Nucleus accumbens (tissue), 56 donors: ENCODE measurements at places on chromosomes 6 and 20.

- DNase-seq = no peak
Observed at GRCh38 chr6:137811916-137812553, 55.0 kb upstream of the TNFAIP3 start.

DNA sequence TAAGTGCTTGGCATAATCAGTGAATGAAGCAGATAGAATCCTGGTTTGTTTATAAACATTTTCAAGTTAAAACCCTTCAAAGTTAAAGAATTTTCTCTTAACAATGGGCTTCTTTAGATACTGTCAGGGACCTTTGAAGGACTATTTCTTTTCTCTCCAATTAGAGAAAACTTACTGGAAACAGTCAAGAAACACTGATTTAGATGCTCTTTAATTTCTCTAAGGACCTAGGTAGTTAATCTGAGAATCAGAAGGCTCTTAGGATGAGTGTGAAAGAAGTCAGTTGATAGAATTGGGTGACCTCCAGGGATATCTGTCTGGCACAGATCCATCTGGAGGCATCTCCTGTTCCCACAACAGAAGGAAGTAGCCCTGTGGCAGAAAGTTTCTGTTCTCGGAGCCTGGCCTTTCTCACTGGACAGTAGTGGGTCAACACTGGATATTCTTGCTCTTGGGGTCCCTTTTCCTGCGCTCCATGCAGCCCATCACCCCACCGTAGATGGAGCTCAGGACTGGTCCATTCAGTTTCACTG, 22.5 kb downstream of the KIAA0408 start:
- no peak for DNase-seq

DNA sequence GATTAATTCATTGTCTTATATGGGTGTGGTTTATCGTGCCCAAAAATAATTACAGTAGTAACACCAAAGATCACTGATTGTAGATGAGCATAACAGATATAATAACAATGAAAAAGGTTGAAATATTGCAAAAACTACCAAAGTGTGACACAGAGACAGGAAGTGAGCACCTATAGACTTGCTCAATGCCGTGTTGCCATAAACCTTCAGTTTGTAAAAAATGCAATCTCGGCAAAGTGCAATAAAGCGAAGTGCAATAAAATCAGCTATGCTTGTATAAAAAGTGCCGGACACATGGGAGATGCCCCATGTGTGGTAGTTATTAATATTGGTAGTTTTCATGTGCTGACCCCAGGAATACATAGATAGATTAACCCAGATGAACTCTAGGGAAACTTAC, 192.6 kb downstream of the NRN1 start:
- no peak for DNase-seq

- no peak for DNase-seq
Observed at GRCh38 chr6:131555992-131556391, 17.0 kb upstream of the ARG1 start.

GRCh38 chr6:168903613-168904345, 349.9 kb downstream of the THBS2 start:
- DNase-seq = no peak
